RPMI7951 (cell line): ENCODE measurements at places on chromosomes 6 and 20. TPM values are rescaled to one million over a fixed set of nuclear protein-coding genes. Genes with fewer than 3 reads are reported as not detected.

Gene ROS1
- total RNA-seq = 0.36 and 0.49 TPM in 2 replicates

Gene PRPF6
- 68.4 and 74.2 TPM in 2 replicates for total RNA-seq

Gene SIM1
- not detected in 2 replicates for total RNA-seq

Gene B4GALT5
- 25.5 and 30.5 TPM in 2 replicates for total RNA-seq

DNA sequence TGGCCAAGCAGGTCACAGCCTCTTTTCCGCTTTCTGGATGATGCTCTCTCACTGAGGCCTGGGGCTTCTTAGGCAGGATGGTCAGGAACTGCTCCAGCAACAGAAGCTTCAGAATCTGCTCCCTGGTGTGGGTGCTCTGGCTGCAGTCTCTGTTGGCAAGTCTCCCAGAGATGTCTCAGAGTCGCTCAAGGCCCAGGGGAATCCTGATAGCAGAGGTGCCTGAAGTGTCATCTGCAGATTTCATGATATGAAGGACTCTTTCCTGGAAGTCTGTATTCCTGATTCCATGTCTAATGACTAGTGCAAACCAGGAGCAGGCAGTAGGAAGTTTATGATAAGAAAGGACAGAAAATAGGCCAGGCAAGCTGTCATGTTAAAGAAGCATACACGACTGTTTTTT is 20.3 kb downstream of the ZSCAN31 start:
- peak; percentile 40 for DNase-seq

DNA sequence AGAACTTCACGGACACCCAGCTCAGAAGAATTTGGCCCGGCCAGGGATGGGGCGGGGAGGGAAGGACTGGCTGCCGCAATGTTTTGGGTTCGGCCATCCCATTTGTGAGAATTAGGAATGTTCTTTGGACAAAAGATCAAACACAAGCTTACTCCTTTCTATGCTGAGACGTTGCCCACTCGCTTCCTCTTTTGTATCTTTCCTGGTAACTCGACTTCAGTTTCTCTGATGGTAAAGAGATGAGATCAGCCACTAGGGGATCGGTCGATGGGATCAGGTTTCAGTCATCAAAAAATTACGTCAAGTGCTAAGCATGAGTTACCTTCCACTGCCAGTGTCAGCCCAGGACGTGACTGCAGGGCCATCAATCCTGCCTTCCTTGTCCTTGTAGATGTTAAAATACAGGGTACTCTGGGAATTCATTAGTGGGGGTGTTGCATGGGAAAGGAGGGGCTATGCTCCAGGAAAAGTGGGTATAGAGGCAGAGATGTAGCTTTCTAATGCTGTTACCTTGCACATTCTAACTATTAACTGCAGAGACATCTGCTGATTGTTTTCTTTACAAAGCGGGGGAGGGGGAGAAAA is 190.2 kb downstream of the TSHZ2 start:
- DNase-seq = peak; percentile 42

DNA sequence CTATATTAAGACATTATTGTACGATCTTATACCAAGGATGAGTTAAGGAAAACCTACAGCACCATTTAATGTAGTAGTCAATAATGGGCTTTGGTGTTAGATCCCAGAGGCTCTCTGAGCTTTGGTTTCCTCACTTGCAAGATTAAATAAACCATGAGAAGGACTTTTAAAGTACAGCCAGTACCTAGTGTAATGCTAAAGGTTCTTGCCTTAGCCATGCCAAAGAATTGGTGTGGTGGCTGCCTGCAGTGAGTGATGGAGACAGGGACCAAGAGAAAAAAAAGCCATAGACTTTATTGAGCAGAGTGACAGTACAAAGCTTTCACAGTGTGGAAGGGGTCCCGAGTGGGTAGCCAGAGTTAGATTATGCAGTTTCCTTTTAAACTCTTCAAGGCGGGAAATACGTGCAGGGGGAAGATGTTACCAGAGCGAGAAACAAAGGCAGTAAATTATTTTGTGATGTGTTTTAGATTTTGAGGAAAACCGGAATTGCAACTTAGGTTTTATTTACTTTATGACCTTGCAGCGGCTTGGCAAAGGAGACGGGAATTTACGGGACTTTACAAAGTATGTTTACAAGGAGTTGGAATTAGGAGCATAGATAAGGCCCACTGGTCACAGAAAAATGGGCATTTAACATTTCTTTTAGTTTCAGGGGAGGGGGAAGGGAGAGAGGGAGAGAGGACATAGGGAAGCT is 100.4 kb downstream of the MYO6 start:
- no peak for DNase-seq
